T-cell (primary cell): ENCODE measurements at places on chromosomes 7 and 10.

GRCh38 chr10:44046605-44047004 lies 338.3 kb downstream of the CXCL12 start:
- no peak for DNase-seq

DNA sequence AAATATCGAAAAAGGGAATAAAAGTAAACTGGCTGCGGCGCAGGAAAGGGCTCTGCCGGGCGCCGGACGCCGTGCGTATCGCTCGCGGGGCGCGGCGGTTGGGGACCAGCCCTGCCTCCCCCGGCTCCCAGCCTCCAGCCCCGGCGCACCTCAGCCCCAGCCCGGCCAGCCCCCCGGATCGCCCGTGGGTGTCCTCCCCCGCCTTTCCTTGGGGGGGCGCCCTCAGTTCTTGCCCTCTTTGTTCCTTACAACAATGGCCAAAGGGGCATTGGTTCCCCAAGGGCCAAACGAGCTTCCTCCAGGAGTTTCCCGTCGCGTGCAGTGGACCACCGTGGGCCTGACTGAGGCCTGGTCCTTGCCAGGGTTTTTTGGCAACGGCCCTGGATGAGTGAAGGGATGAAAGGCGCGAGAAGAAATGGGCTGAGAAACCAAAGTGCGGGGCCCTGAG lies 1.2 kb downstream of the MACROH2A2 start:
- no peak for DNase-seq

- DNase-seq = no peak
Observed at GRCh38 chr7:74042746-74043522, 15.0 kb downstream of the ELN start.

GRCh38 chr10:78754269-78755062 lies 314.3 kb upstream of the ZMIZ1 start:
- no peak for DNase-seq

DNA sequence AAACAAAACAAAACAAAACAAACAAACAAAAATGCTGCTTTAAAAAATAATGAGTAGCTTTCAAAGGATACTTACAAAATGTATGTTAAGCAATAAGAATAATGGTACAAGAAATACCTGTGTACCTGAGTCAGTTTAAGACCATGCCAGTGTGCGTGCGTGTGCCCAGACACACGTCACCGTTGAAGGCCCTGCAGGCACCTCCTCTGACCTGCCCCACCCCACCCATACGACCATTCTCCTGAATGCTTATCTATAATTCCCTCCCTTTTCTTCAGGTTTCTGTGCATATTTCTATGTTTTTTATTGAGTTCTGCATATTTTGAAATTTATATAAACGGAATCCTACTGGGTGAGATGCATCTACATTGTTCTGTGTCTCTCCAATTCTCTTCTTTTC lies 374.2 kb upstream of the KLF6 start:
- no peak for DNase-seq

DNA sequence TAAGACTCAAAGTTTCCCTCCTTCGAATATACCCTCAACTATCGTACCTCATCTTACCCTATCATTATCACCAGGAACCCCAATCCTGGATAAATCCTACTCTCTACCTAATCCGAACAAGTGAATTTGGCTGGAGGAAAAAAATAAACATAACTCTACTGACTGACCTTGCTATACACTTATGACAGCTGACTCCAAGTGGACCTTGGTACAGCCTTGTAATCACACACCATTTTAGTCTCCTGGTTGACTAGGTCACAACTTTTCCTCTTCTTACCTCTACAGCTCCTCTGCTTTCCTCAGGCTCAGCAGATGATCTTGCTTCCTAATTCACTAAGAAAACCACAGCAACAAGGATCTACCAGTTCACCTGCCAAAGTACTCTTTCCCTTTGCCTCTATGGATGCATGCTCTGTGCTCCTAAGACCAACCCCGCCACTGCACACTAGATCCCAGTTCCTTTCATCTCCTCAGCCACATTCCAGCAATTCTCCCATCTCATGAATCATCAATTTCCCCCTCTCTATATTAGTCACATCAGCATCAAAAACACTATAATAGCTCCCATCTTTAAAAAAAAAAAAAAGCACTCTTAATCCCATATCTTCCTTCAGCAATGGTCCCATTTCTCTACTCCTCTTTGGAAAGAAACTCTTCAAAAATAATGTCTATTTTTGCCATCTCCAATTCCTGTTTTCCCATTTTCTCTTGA lies 35.5 kb downstream of the COA1 start:
- DNase-seq = no peak

DNA sequence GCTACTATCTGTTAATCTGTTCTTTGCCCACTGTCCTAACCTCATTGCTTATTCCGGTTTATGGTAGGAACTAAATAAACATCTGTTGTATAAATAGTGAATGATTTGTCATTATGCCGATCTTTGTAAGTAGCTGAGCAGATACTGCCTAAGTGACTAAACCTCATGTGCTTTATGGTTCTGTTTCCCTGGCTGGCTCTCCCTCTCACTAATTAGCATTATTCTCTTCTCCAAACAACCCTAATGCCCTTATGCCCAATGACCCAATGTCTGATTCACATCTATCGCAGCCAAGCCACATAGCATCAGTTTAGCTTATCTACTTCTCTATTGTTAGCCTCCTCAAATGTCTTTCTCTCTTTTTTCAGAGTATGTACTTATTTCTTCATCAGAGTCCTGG lies 462.3 kb upstream of the POT1 start:
- no peak for DNase-seq
